ENCODE measurements at places on chromosomes 16 and 17.

DNA sequence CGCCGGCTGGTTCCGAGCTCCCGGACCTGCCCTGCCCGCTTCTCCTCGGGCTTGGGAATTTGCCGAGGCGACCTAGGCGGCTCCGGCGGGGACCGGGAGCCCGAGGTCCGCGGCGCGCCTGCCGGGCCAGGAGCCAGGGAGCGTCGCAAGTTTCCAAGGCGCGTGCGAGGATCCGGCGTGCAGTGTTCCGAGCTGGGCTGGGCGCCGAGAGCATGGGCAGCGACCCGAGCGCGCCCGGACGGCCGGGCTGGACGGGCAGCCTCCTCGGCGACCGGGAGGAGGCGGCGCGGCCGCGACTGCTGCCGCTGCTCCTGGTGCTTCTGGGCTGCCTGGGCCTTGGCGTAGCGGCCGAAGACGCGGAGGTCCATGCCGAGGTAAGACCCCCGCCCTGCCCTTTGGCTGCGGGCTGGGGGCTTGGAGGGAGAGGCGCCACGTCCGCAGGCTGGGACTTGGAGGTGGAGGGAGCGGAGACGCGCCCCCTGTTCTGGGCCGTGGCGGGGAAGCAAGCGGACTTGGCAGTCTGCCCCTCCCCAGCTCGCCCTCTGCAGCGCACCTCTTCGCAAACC lies 668 bp downstream of the MMP15 start:
- DNase-seq: peak; percentile 24

DNA sequence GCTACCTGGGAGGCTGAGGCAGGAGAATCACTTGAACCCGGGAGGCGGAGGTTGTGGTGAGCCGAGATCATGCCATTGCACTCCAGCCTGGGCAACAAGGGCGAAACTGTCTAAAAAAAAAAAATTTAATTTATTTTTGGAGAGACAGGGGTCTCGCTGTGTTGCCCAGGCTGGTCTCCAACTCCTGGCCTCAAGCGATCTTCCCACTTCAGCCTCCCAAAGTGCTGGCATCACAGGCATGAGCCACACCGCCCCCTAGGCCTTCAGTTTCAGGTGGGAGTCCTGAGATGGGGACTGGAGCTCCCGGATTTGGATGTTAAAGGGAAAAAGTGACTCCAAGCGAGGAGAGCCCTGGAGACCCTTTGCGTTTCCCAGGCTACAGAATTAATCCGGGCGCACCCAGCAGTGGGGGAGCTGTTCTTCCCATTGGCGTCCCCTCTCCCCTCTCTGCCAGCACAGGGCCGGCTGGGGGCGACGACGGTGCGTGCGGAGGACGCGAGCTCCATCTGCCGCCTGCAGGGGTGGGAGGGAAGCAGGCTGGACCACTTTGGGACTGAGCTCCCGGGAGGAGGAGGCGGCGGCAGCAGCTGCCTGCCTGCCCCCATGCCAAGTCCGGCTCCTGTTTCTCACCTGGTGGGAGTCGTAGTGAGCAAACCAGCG lies 49.3 kb upstream of the USP7 start:
- DNase-seq: no peak

DNA sequence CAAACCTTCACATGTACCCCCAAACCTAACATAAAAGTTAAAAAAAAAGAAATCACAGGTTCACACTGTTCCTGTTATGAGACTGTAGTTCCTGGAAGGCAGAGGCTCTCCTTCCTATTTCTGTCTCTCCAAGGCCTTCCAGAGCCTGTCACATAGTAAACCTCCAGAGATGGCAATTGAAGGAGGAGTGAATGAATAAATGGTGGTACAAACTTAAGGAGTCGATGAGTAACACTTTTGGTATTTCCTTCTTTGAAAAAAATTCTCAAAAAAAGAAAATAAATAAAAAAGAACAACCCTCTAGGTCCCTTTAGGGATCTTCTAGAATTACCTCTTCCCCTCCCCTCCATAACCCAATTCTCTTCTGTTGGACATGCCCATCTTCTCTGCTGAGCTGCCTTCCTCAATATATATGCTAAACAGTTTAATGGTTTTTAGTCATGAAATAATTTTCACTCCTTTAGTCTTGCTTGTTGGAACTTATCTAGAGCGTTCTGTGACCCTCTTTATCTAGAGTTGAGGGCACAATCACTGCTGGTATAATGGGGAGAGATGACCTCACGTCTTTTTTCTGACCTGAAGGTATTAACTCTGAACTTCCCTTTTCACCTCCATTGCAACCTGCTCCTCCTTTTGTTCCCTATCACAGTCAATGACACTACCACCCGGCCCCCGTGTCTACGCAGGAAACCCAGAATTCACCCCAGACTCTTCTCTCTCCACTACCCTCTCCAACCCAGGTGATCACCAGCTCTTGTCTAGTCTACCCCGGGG lies 1.7 kb upstream of the TAF15 start:
- DNase-seq: no peak

- no peak for DNase-seq
Observed at GRCh38 chr17:12070561-12070960, 49.9 kb downstream of the MAP2K4 start.

DNA sequence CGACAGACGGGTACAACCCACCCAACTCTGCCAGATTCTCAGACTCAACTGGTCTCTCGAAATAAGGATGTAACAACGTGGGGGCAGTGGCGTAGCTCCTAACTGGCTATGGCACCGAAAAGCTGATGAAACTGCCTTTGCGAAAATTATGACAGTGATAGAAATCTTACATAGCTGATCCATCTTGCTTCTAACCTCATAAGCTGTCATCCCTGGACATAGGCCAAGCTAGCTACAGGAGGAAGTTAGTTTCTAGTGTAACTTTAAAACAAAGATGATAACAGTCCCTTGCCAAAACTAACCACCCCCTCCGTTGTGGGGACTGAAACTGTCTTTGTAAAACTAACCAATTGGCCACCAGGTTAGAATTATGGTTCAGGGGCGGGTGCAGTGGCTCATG lies 220.1 kb downstream of the SLC39A11 start:
- no peak for DNase-seq

DNA sequence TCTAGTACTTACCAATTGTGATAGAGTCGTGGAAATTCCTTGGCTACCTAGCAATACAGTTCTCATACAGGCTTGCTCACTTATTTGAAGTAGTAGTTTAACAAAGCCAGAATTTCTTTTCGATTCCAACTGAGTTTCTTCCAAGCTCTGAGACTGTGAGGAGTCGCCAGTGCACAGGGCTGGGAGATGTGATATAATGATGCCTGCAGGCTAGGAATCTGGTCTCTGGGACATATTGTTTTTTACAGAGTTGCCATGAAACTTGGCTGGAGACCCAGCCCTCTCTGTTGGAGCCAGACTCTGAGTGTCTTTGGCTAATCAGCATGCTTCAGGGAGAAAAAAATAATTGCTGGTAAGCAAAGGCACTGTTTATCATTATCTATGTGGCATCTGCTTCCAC lies 698.8 kb upstream of the GOT2 start:
- no peak for DNase-seq

GRCh38 chr16:72876221-72876620 lies 171.7 kb downstream of the ZFHX3 start:
- no peak for DNase-seq

DNA sequence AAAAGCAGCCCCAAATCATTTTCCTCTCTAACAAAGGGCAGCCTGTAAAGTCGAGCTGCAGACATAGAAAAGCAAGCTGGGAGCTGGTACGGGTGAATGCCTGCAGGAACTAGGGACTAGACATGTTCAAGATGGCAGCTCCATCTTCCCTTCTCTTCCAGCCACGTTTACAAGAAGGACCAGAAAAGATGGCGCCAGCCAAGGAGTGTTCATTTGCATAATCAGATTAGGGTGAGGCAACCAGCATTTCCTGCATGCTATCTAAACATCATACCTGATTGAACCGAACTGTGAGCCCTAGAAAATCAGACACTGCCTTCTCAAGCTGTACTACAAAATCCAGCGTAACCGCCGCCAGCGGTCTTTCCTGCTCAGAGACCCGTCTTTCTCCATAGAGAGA lies 896.8 kb downstream of the CDH11 start:
- DNase-seq: no peak

DNA sequence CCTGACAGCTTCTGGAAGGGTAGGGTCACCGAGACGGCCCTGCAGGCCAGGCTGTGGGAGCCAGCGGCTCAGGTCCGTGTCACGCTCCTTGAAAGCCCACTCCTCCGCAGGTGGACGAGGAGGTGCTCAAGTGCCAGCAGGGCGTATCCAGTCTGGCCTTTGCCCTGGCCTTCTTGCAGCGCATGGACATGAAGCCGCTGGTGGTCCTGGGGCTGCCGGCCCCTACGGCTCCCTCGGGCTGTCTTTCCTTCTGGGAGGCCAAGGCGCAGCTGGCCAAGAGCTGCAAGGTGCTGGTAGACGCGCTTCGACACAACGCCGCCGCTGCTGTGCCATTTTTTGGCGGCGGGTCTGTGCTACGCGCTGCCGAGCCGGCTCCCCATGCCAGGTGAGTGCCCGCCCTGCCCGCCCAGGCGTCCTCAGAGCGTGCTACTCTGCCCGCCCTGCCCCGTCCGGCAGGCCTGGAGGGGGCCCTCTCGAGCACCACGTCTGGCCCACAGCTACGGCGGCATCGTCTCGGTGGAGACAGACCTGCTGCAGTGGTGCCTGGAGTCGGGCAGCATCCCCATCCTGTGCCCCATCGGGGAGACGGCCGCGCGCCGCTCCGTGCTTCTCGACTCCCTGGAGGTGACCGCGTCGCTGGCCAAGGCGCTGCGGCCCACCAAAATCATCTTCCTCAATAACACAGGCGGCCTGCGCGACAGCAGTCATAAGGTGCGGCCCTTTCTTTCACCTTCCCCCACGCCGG lies 1.3 kb downstream of the NAGS start:
- DNase-seq: peak; percentile 16

DNA sequence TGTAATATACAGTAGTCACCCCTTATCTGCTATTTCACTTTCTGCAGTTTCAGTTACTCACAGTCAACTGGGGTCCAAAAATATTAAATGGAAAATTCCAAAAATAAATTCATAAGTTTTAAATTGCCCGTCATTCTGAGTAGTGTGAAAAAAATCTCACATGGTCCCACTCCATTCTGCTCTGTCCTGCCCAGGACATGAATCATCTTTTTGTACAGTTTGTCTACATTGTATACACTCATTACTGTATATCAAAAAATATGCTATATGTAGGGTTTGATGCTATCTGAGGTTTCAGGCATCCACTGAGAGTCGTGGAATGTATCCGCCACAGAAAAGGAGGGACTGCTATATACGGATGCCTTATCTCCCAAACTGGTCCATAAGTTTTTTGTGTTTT lies 16.0 kb upstream of the APPBP2 start:
- no peak for DNase-seq

DNA sequence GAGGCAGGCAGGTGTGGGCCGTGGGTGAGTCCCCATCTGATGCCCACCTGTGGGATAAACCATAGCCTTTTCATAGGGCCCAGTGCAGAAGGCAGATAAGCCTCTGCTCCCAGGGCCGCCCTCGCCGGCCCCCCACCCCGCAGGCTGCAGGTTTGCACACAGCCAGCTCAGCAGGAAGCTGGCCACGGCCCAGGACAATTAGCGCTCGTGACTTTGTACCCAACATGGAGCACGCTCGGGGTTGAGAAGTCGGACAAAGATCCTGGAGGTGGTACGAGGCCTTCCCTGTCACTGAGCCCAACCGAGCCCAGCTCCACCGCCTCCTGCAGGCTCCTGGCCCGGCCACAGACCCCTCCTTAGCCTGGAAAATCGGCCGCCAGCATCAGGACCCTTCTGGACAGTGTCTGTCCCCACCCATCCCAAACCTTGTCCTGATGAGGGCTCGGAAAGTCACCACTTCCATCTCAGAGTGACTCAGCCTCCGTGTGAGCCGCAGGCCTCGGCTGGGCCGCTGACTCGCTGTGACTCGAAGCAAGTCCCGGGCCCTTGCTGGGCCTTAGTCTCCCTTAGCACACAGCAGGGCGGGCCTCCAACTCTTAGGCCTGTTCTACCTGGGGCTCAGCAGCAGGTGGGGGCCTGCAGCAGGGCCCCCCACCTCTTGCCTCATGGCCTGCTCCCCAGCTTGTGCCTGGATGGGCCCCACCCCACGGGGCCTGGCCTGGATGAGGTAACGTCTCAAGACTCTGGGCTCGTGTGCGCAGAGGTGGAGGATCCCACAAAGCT lies 22.7 kb downstream of the FAM83G start:
- no peak for DNase-seq

- no peak for DNase-seq
Observed at GRCh38 chr17:69725146-69725545, 310.6 kb downstream of the MAP2K6 start.

GRCh38 chr16:12612598-12613101 lies 191.0 kb downstream of the CPPED1 start:
- DNase-seq: no peak

GRCh38 chr17:15447928-15448579 lies 19.4 kb downstream of the CDRT4 start:
- no peak for DNase-seq

GRCh38 chr17:78384479-78385175 lies 6.2 kb downstream of the PGS1 start:
- DNase-seq: no peak

- no peak for DNase-seq
Observed at GRCh38 chr16:86015606-86016005, 116.6 kb downstream of the IRF8 start.

GRCh38 chr16:85570213-85570734 lies 42.8 kb upstream of the GSE1 start:
- DNase-seq: no peak

DNA sequence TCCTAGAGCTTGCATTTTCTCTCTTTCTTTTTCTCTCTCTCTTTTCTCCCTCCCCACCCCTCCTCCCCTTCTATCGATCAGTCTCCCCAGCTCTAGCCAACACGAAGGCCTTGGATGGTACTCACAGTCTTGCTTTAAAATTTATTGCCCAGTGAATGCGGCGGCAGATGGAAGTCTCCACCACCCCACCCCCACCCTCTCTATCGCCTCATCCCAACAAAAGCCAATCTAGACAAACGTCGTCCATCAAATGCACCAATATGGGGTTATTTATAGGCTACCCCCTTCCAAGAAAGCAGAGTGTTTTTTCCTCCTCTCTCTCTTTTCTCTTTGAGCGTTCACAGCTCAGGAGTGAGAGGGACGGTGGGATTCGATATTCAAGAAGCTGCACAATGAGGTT lies 10.5 kb upstream of the NGFR start:
- no peak for DNase-seq

DNA sequence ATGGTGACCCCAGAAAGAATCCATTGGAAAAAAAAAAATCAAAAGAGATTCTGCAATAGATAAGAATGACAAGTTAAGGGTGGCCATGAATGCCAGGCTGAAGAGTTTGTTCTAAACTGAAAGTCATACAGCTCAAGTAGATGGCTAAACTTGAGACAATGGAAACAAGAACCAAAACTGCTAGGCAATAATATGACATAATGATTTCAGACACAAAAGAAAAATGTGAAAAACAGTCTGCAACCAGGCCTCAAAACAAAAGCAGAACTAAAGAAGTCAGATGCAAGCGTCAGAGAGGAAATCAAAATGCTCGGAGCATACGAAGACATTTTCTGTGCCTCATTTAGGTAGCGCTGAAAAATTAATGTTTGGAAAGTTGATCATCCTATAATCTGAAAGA lies 54.4 kb upstream of the YPEL2 start:
- no peak for DNase-seq

DNA sequence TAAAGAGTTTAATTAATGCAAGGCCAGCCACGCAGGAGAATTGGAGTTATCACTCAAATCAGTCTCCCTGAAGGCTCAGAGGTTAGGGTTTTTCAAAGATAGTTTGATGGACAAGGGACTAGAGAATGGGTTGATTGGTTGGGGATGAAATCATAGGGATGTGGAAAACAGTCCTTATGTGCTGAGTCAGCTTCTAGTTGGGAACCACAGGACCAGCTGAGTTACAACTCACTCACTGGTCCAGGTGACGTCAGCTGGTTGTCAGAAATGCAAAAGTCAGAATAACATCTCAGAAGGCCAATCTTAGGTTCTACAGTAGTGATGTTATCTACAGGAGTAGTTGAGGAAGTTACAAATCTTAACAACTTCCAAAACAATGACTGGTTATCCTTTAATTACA lies 47.6 kb downstream of the CPD start:
- DNase-seq: no peak

All from stimulated activated CD4-positive, alpha-beta T cell treated with anti-CD3 and anti-CD28 coated beads, Interleukin-4, amount 100 ng/mL, for 4 hours (primary cell).